ENCODE measurements at places on chromosomes 5 and 9.

DNA sequence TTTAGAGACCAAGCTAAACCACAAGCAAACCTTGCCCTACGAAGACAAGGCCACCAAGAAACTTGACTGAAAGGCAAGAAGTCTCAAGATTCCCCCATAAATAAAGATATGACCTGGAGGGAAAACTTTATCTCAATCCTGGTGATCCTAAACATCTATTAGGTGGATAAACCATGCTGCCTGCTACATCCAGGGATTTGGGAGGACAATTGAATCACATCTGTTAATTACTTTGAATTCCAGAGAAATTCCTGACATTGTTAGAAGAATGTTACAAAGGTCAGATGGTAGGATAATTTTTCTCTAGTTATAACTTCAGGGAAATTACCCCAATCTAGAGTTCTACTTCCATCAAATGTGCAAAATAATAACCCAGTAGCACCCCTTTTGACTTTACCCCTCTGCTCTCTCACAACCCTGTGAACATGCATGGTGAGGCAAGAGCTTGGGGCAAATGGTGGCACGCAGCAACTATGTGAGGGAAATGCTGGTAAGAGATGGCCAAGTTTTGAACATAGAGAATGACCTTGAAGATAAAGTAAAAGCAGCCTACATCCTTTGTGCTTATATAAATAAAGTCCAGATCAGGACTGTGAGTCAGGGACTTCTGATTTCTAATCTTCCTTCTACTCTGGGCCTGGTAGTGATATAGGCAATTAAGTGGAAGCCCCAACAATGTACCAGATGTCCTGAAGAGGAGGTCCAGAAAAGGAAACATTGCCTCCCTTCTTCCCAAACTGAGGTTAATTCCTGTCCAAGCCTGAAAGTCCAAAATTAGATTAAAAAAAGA lies 57.1 kb upstream of the PTGER4 start:
- no peak for DNase-seq

DNA sequence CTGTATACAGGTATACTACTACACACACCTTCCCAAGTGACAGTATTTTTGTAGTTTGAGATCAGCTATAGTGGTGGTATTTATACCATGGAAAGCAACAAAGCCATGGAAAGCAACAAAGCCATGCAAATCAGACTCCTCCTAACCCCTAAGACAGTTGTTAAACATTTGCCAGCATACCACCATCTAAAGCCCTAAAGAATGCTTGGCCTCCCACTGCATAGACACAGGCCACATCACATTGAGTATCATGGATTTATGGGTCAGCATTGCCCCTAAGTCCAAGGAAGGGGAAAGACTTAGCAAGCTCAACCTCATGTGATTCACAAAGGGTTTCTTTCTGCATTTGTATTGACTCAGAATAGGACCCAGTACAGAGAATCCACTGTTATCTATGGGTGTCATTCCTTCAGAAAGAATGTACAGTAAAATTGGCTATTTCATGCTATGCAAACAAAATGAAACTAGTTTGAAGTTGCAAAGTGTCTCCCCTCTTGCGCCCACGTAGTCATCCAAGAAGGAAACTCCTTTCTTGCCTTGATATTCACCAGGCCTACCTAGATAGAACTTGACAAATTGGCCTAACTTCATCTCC lies 70.4 kb upstream of the IQGAP2 start:
- DNase-seq, result no peak

DNA sequence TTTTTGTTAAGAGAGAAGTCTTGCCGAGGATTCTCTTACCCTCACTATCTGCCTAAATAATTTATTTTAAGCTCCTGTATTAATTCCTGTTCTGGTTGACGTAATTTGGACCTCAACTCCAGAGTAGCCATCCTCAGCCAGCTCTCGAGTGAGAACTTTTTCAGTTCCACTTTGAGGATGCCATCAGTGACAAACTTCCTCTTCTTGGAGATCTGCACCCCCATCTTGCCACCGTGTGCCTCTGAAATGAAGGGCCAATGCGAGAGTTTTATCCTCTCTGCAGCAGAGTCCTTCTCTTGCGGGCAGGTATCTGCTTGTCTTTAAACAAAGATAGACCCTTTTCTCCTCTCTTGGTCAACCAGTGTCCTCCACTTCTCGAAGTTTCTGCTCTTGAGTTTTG lies 19.5 kb upstream of the TMEM174 start:
- no peak for DNase-seq

- peak; percentile 74 for DNase-seq
Observed at GRCh38 chr5:139949710-139950109, 93.4 kb downstream of the NRG2 start.

DNA sequence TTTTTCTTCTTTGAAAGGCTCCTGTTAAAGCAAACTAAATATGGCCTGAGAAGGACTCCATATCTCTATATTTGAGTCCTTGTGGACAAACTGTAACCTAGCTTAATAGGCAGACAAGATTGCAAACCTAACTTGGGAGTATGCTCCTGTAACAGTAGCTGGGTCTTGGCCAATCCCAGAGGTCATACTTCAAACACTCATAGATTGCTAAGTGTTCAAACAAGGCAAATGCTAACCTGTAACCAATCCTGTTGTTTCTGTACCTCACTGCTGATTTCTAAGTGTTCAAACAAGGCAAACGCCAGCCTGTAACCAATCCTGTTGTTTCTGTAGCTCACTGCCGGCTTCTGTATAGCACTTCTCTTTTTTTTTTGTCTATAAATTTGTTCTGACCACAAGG lies 50.6 kb upstream of the CLK4 start:
- no peak for DNase-seq

Measured in heart left ventricle (tissue), 16 donors.